ENCODE measurements at places on chromosomes 11 and 22.

DNA sequence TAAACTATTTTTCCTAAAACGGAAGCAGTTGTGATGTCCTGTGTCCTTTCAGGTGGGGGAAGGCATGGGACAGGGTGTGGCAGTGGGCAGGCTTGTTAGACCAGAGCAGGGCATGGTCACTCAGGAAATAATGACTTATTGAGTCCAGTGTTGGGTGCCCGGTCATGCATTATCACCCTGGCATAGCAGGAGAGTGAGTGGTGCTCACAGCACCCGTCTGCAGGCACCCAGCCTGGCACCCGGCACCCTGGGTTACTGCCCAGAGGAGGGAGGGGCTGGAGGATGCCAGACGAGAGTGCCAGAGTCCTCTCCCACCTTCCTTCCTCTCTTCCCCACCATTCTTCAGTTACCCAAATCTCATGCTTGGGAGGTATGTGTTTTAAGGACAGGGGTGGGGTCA lies 59.1 kb downstream of the ST3GAL4 start:
- no peak for DNase-seq

DNA sequence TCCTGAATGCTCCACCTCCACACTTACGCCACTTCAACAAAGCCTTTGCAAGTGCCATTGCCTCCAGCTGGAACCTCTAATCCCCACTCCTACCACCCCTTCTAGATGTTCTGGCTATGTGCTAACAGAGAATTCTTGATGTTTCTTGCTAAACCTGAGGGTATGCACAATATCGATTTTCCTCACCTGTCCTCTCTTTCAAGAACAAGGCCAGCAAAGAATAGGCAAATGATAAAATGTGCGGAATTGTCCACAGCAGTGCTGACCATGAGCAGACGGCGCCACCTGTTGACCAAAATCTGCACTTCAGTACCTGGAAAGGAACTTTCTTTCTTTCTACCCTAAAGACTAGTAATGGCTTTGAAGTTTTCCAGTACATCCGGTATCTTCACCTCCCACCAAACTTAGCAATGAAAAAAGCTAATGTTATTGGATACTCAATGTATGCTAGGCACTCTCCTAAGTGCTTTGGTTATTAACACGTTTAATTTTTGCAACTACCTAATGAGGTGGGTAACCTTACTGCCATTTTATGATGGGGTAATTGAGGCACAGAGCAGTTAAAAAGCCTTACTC lies 3.4 kb downstream of the TIMM10 start:
- DNase-seq: peak; percentile 53

DNA sequence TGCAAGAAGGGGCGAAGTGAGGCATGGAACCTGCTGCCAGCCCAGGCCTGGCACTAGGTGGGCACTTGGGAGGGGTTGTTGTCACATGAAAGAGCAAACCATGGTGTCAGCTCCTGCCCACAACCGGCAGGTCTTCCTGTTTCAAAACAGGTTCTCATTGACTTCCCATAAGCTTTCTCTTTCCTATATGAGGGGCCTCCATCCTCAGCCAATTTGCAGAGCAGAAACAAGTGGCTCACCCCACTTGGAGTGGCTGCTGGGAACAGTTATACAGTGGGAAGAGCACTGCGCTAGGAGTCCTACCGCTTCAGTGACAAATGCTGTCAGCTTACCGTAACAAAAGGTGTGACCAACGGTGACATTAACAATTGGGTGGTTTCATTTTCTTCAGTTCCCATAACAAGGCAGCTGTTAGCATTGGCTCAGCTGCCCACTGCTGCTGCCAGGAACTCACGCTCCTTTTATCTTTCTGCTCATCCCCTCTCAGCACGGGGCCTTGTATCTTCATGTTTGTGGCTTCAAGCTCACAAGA lies 10.2 kb upstream of the SSTR3 start:
- no peak for DNase-seq

DNA sequence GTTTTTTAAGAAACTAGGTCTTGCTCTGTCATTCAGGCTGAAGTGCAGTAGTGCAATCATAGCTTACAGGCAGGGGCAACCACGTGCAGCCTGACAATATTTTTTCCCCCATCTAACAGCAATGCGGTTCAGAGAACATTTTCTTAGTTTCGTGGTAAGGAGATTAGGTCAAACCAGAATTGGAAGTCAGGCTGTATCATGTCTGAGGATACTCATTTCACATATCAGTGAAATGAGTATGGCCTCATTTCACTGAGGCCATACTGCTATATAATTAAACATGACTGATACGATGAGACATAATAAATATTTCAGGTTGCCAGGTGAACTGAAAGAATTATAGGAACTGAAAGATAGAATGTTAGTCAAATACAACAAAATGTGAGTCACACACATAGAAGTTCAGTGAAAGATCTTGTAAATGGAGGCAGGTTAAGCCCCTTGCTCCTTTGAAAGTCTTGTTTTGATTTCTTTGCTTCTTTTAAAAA lies 32.5 kb upstream of the IZUMO1R start:
- DNase-seq: no peak

DNA sequence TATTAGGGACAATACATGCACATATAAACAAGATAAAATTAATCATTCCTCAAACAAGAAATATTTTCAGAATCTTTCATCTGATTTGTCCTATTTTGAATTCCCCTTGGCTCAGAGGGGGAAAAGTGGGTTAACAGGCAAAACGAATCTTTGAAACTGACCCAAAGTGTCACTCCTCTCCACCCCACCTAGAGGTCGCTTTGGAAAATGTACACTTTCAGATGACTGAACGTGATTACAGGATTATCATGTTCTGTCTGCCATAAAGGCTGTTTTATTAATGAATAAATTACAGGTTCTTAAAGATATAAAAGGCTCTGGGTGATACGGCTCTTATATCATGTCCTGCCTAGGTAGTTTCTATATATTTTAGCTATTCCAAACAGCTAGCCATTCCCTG lies 1735.0 kb downstream of the LRRC4C start:
- DNase-seq: no peak

DNA sequence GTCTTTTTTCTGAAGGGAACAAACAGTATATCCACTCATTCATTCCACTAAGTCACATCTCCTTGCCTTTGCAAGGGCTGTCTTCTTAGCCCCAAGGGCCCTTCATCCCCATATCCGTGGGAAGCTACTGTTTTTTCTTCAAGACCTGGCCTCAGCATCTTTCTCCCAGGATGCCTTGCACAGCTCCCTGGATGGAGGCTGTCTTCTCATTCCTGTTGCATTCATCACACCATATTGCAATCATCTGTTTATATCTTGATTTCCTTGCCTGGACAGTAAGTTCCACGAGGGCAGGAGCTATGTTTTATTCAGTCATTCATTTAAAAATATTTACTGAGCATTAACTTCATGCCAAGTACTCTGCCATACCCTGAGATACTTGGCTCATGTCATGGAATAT lies 29.3 kb upstream of the NECTIN1 start:
- DNase-seq: peak; percentile 55

DNA sequence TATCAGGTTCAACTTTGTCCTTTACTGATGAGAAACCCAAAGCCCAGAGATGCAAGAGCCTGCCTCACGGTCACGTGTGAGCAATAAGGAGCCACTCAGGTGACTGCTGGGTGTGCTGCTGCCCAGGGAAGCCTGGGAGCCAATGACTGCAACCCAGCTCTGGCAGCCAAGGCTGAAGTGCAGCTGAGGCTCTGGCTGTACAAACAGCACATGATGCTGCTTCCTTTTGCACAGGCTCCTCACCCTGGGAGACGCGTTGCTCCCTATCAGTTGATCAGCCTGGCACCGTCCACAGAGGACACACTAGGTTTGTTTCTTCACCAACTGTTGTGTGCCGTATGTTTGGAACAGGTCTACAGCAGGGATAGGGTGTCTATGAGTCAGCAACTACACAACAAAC lies 168.7 kb downstream of the EFCAB6 start:
- DNase-seq: no peak

All from M059J (cell line).